ENCODE measurements at places on chromosomes 4 and X.
A peak's percentile ranks its signal among the peaks of the same experiment; 100 is the strongest.

- DNase-seq = peak; percentile 62
These were observed 124.2 kb upstream of the MBNL3 start for GRCh38 chrX:132612821-132613564.

GRCh38 chr4:157045507-157046127, 30.3 kb upstream of the GLRB start:
- DNase-seq = peak; percentile 84

- DNase-seq = no peak
These were observed 319.1 kb upstream of the EMCN start for GRCh38 chr4:100836929-100837328.

GRCh38 chr4:90951037-90951436, 823.8 kb downstream of the CCSER1 start:
- DNase-seq = no peak

- DNase-seq = peak; percentile 56
These were observed 22.9 kb upstream of the ANK2 start for GRCh38 chr4:113026556-113026955.

GRCh38 chr4:148630051-148630450, 187.8 kb upstream of the NR3C2 start:
- DNase-seq = no peak

DNA sequence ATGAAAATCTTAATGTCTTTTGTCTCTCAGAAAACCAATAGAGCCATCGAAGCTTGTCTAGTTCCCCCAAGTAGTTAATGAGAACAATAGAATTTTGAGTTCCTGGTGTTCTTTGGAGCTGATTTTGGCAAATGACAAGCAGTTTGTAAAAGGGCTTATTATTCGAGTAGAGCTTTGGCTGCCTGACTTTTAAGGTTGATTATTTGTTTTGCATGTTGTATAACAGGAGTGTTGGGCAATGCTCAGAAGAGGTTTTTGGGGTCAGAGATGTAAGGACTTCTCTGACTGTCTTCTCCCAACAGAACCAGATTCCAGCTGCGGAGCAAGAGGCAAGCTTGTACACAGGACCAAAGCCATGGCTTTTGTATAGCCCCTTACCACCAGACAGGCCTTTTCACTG, 30.0 kb downstream of the ZCCHC12 start:
- no peak for DNase-seq

DNA sequence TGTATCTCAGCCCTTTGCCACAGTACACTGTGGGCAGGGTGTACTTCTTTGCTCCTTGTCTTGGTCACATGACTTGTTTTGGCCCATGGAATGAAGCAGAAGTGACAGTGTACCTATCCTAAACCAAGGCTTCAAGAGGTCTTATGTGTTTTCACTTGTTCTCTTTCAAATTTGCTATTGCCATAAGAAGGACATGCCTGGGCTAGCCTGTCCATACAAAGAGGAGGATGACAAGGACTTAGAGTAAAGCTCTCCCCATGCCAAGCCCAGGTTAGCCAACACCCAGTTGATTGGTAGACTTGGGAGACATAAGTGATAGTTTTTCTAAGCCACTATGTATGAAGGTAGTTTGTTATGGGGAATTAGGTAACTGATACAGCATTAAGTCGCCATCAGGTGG, 141.1 kb upstream of the MID1 start:
- no peak for DNase-seq

- DNase-seq = peak; percentile 80
These were observed 57.0 kb upstream of the GRPEL1 start for GRCh38 chr4:7124689-7125442.

- no peak for DNase-seq
These were observed 35.8 kb downstream of the KDM6A start for GRCh38 chrX:44908827-44909226.

GRCh38 chrX:46837558-46838485, 979 bp downstream of the RP2 start:
- DNase-seq = peak; percentile 55

DNA sequence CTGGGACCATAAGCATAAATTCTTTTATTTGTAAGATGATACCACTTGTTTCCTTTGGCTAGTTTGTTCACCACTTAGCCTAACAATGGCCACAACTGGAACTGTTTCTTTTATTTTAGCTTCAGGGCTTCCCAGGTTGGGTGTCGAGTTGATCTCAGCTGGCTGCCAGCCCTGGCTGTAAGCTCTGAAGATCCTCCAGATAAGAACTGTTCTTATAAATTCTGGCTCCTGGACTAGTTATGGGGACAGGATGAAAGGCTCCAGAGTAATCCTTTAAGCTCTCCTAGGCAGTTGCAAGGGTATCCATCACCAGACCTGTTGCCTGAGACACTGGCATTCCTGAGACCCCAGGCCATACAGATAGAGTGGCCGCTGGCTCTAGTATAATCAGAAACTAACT, 129.4 kb upstream of the ACSL4 start:
- peak; percentile 20 for DNase-seq

GRCh38 chr4:74934016-74934831, 1.3 kb downstream of the PARM1 start:
- DNase-seq = peak; percentile 52

GRCh38 chrX:137290011-137290410, 256.2 kb upstream of the GPR101 start:
- DNase-seq = no peak

DNA sequence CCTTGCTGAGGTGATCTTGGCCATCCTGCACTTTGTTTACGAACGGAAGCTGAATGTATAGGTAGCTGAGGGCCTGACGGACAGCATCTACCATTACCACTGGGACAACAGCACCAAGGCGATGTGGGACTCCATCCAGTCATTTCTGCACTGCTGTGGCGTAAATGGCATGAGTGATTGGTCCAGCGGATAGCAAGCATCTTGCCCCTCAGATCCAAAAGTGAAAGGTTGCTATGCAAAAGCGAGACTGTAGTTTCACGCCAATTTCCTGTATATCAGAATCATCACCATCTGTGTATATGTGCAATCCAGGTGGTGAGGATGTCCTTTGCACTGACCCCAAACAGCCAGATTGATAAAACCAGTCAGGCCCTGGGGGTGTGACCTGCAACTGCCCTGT, 4.2 kb upstream of the PYURF start:
- DNase-seq = no peak

GRCh38 chr4:155522201-155522600, 144.4 kb upstream of the GUCY1A1 start:
- peak; percentile 77 for DNase-seq

GRCh38 chr4:174713181-174713580, 115.9 kb downstream of the GLRA3 start:
- peak; percentile 58 for DNase-seq

- no peak for DNase-seq
These were observed 194.1 kb downstream of the PTTG2 start for GRCh38 chr4:38154252-38154651.

DNA sequence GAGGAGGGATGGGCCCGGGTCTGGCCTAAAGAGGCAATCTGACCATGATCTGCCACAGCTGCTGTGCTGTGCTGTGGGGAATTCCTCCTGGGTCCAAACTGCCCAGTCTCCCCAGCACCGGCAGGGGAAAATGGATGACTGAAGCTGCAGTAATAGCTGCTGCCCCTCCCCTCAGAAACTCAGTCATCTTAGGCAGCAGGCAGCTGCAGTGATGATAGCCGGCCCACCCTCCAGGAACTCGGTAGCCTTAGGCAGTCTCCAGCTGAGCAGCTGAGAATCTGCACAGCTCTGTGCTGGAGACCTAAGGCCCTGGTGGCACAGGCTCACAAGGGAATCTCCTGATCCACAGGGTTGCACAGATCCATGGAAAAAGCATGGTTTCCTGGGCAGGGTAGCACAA, 113.4 kb upstream of the USP38 start:
- DNase-seq = no peak

GRCh38 chr4:36214735-36215485, 29.4 kb downstream of the ARAP2 start:
- no peak for DNase-seq

DNA sequence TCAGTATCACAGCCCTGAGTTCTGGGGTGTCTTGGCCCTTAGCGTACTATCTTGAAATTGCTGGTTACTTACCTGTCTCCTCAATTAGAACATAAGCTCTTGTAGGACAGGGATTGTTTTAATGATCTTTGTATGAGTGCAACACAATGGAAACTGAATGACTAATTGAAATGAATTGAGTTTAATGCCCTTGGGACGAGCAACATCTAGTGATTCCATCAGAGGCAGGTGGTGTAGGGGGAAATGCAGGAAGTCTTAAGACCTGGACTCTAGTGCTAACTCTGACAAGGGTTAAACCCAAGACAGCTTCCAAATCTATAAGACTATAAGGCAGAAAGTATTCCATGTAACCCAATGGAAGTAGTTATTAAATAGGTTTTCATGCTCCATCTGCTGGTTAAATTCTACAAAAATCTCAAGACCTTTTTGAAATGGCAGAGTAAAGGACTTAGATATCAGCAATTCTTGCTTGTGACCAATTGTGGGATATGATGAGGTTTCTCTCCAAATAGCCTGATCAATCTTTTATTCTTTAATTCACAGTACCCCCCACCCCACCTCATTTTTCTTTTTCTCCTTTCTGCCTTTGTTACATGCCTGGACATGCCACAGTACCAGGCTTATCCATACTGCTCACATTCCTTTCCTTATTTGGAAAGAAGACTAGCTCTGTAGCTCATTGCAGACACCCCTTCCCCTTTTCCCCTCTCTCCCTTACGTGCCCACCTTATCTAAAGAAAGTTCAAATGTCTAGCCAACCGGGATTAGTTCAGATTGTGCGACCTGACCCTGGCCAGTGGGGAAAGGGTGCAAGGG, 340.8 kb downstream of the PAPSS1 start:
- DNase-seq = peak; percentile 66

- no peak for DNase-seq
These were observed 64.0 kb downstream of the HHIP start for GRCh38 chr4:144709793-144710525.

DNA sequence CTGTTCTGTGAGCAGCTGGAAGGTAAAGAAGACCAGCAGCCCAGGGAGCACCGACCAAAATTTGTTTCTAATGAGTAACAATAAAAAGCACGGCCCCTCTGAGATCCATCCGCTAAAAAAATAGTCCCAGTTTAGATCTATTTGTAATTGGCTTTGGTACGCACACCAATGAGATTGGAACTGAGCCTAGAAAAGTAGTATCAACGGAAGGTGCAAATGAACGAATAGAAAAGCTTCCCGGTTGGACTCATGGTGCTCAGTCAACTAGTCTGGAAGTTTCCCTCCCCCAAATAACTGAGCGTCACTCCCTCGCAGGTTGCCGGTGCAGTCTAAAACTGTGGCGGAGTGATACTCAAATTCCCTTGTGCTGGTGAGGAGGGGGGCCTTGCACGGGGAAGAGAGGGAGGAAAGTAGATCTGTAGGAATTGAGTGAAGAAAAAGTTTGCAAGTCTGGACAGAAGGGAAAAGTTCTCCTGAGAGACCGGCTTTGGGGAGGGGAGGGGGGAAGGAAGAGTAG, at the start of gene COL4A5:
Gene COL4A5 (plus strand): TSS at position 413 of the 517 bp plus-strand sequence. CDS start 288 bp downstream, outside the sequence.
- DNase-seq = peak; percentile 81

DNA sequence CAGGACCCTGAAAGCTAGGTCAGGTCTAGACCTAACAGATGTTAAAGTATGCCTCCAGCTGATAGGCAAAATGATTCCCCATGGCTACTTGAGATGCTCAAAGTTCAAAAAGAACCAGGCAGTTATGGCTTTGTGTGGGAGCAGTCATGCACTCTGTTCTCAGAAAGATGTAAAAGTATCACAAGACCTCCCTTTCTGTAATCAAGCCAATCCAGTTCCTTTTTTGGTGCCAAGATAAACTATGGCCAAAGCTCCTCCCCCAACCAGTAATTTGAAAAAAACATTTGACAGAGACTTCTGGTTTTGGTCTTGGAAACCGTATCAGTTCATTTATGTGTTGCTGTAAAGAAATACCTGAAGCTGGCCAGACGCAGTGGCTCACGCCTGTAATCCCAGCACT, 340.9 kb downstream of the CHIC1 start:
- DNase-seq = no peak

GRCh38 chrX:25941087-25941486, 197.1 kb upstream of the MAGEB18 start:
- DNase-seq = no peak

DNA sequence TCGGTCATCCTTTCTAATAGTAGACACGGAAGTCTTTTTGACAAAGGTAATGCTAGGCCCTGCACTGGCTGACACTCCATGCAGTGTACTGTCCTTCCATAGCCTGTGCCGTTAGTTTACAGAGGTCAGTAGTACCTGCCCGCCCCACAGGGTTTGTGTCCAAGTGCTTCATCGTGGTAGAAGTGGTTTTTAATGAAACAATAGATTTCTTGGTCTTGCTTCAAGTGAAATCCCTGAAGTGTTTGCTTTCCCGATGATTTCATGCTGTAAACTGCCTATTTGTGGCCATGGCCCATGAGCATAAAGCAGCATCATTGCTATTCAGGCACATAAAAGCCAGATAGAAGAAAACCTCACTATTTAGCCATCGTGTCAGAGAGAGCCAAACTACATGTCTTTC, 139.3 kb downstream of the GPR143 start:
- no peak for DNase-seq

- DNase-seq = peak; percentile 36
These were observed 6.6 kb downstream of the TIMM17B start for GRCh38 chrX:48890934-48891401.

DNA sequence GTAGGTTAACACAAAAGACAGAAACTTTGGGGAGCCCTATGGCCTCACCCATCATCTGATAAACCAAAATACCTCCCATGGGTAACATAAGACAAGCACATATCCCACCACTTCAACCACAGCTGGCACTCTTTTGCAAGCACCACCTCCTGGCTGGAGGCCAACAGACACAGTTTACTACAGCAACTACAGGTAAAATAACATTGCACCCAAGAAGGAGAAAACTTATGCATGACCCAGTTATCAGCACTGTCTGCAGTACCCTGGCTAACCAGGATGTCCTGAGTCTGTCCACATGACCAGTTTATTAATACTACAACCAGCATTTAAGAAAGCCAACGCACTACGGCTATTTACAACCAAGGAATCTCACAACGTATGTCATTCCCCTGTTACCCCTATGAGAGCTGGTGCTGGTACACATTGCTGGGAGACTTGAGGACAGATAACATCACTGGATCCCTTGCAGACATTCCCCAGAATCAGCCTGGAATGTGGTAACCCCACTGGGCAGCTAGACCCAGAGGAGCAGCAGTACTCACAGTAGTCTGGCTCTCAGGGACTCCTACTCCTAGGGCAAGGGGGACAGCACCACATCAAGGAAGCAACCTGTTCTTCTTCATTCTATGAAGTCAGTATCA, 32.0 kb downstream of the ELF2 start:
- no peak for DNase-seq

DNA sequence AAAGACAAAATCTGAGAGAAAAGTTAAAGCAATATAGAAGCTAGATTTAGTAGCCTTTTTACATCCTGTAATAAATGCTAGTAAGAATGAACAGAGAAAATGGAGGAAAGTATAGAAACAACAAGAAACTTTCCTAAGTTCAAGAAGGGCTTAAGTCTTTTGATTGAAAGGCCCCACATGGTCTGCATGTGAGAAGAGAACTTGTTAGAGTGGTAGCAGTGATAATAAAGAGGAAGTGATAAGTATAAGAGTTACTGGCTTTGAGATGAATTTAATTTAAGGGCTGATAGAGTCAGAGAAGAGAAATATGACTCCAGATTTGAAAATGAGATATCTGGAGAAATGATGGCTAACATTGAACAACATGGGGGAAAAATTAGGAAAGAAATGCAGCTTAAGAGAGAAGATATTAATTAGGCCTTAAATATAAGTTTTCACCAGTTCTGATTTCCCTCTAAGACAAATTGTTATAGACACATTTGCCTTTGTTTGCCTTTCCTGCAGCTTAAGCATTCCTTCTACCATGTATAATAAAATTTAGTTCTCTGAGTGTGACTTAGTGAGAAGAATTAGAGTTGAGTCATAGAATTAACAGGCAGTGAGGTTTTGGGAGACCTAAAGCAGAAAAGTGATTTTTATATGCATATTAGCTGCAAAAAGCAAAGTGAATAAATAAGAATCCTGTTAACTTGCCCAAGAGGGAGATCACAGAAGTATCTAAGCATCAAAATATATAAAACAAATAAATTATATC, 18.4 kb downstream of the ZFX start:
- DNase-seq = no peak
